Suppressor macrophage (primary cell): ENCODE measurements at places on chromosomes 3 and 15.

DNA sequence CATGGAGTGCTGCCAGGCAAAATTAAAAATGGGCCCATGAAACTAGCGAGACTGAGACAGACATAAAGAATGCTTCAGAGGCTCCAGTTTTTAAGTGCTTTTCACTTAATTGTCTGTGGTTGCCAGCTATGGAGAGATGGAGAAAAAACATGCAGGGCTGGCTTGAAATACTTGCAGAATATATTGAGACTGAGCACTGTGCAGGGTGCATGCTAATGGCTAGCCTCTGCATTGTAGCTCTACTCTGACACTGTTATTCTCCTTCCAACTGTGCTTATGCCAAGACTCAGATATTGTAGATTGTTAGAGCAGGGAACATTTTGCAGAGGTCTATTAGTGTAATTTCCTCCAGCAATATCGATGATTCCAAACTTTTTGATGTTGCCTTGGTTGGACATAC, 735.0 kb downstream of the PDCD6IP start:
- DNase-seq = no peak

- DNase-seq = no peak
These were observed 82.0 kb downstream of the MRPL46 start for GRCh38 chr15:88385078-88385700.

- DNase-seq = no peak
These were observed 145.3 kb upstream of the MBNL1 start for GRCh38 chr3:152123457-152123856.

GRCh38 chr15:65790694-65791334, 1.3 kb downstream of the DENND4A start:
- DNase-seq = peak; percentile 42

DNA sequence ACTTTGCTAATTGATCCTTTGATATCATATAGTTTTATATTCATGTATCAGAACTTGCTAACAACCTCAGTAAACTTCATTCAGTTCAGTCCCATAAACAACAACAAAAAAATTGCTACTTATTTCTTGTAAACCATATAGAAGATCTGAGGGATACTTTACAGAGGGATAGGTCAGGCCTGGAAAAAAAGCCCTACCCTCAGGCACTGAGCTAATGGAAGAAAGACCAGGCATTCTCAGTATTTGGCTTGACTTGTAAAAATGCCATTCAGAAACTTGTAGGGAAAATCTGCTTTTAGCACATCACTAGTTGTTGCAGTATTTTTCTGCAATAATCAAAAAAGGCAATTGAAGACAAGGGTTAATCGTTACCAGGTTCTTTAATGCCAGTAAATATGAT, 33.1 kb downstream of the ARMC8 start:
- no peak for DNase-seq

DNA sequence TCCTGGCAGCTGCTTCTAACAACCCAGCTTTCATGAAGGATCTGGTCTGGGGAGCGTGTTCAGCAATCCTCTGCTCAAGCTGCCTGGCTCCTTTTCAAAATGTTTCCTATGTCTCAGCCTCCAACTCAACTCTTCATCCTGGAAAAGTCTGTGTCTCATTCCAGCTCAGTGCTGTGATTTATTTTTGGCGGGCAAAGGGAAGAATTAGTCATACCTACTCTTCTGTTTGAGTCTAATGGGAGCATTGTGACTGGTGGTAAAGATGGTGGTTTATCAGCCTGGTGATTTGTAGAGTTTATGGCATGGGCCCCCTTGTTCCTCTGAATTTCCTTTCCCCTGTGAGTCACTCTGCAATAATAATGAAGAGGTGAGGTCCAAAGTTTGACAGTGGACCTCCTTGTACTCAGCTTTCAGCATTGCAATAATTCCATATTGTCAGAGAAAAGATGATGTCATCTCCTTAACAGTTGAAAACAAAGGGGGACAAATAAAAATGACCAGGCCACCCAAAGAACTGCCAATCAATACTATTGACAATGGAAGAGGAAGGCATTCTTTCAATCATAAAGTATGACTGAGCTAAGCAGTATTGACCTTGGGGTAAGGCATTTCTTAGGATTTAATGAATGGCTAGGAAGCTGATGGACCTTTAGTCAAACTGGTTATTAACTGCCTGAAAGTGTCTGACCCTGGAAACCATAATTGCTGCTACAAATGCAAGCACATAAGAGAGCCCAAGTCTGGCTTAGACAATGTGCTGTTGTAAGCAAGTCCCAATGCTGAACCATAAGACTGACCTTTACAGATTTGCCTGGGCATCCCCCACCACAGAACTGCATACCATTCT, 204.7 kb upstream of the MCTP2 start:
- DNase-seq = no peak

- peak; percentile 97 for DNase-seq
These were observed at the start of gene HSPBAP1 for GRCh38 chr3:122793568-122794416. TSS of gene HSPBAP1 (minus strand) at chr3:122793831. CDS start at chr3:122793680, 151 bp downstream.

DNA sequence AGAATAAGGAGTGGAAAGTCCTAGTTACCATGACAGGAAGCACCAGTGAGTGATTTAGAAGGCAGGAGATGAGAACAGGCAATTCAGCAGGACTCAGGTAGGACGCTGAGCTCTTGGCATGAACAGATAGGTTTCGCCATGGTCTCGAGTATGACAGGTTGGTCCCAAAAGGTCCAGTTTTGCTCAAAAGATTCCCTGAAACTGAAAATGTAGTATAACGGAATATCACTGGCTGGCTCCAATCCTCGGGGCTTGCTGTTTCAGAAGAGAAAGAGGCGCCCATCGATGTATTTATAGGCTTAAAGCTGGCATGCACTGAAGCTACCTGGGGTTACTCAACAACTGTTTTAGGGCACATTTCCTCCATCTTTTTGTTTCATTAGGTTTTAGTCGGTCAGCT, 59.2 kb downstream of the SRGAP3 start:
- DNase-seq = no peak

- DNase-seq = no peak
These were observed 108.4 kb downstream of the PTPRG start for GRCh38 chr3:61669668-61670299.

GRCh38 chr15:49908236-49908932, 210.6 kb downstream of the ATP8B4 start:
- DNase-seq = no peak

GRCh38 chr3:16378920-16379319, 113.9 kb downstream of the OXNAD1 start:
- DNase-seq = peak; percentile 39

DNA sequence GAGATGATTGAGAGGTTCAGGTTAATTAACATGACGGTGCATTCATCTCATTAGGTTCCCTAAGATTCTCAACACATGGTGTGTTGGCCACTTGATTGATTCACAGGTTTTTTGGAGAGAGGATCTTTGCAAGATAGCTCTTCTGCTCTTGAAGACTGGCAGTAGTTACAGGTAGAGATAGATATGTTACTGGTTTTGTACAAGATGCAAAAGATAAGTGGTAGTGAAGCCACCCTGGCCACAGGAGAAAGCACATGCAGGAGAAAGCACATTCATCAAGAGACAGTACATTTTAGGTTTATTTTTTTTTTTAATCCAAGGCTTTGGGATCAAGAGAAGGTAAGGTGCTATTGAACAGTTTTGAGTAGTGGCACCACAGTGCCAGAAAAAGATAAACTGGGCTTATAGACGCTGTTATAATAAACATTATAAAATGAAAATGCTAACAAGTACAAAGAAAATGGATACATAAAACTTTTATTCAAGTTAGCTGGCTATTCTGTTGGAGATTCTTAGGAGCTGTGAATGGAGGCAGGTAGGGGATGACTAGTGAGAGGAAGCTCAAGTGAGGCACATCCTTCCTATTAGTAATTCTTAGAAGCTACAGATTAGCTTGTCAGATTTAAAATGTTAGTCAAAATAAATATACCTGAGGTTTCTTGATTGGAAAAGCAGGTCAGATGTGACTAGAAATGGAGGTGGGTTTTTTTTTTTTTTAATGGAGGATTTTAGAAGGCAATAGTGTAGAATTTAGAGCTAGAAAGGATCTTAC, 10.8 kb downstream of the SELENOT start:
- DNase-seq = no peak

- no peak for DNase-seq
These were observed 870.9 kb downstream of the GBE1 start for GRCh38 chr3:80890571-80890970.

GRCh38 chr3:157412323-157412855, 24.3 kb upstream of the PTX3 start:
- DNase-seq = no peak

DNA sequence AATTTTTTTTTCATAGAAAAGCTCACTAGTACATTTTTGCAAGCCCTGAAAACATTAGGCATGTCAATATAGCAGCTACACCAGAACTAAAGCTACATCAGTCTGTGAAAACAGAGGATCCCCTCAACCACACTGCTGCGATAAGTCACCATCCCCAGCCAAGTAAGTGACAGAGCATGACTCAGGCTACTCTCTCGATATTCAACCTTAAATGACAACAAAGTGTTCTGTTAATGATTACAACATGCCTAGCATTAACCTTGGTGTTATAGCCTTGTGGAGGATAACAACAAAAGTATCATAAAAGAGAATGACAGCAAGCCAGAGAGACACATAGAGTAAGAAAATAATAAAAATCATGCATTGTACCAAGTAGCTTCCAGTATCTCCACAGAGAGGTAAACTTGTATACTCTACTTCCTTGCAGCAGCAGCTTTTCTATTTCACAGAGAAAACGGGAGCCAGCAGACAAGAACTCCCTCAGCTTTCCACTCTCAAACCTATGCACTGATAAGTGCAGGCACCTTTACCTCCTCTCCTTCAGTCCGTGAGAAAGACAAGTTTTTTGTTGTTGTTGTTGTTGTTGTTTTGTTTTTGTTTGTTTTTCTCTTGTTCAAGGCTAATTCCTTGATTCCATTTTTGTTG, 76.6 kb downstream of the GBE1 start:
- DNase-seq = no peak

DNA sequence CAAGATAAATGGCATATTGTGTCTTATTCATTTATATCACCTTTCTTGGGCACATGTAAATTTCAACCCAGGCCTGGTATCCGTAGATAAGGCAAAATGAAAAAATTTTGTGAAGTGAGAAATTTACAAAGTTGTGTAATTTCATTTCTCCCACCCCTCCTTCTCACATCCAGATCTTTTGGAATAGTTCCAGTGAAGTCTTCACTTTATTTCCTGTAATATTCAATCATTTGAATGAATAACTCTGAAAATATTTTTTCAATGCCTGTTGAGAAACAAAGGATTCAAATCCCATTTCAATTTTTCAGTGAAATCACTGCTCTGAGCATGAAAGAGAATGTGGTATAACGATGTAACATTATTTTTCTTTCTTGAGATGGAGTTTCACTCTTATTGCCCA, 53.4 kb downstream of the BTLA start:
- DNase-seq = no peak

- DNase-seq = no peak
These were observed 646.7 kb downstream of the ROBO2 start for GRCh38 chr3:77686560-77686959.

DNA sequence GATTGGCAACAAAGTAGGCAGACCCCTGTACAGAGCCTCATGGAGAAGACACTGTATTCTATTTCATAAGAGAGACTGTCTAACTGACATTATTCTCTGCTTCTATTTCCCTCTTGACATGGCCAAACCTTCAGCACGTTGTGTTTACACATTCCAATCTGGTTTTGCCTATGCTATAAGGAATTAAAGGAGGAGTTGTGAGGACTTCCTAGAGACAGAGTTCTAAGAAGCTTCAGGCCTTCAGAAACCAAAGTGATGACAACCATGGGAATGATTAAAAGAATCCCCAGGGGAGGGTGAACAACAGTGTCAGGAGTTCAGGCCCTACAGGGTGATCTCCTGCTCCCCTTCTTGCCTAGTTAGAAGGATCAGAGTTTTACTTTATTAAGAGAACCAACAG, 44.9 kb upstream of the CAPN7 start:
- DNase-seq = no peak

- DNase-seq = peak; percentile 46
These were observed 8.7 kb upstream of the ST3GAL6 start for GRCh38 chr3:98754483-98754882.

- no peak for DNase-seq
These were observed 15.4 kb downstream of the CCDC54 start for GRCh38 chr3:107392549-107393165.

DNA sequence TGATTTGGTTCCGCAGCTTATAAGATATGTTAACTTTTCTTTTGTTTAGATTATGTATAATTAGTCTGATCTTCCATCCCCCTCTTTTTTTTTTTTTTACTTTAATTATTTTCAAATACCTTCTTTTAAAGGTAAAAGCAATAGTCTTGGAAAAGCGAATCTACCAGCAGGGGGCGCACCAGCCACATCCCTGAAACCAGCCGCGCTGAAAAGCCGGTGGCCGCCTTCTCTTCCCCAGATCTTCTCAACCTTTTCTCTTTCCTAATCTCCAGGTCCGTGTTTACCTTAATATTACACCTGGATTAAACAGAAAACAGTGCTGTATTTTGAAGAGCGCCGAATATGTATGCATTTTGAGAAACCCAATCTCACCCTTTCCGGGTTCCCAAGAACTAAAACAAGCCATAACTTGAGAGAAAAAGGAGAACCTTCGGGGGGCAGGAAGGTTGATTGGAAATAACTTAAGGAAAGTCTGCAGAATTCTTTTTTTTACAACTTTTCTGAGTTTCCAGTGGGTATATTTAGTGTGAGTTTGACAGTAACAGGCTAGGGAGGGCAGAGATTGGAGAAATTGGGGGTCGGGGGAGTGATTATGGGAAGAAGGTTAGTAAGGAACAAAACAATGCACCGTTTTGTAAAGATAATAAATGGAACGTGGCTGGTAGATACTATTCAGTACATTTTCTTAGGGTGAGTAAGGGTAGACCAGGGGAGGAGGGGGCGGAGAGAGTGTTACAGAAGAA, 2.0 kb upstream of the SOX2 start:
- peak; percentile 80 for DNase-seq

GRCh38 chr3:107988460-107989175, 102.2 kb downstream of the CD47 start:
- DNase-seq = peak; percentile 72

DNA sequence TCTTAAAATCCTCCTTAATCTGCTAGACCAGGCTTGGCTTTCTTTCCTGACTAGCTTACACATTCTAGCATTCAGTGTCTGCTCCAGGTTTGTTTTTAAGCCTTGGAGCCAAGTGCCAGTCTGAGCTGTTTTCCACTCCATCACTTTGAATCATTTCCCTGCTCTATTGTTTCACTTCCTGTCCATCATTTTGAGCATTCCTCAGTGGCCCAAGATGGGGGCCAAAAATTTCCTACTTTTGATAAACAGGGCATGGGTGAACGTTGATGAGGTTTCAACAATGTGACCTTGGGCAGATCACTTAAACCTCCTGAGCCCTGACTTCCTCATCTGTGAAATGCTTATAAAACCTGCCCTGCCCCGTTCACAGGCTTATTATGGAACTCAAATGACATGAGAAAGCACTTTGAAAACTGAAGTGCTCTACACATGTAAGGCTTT, 4.4 kb downstream of the CYP19A1 start:
- DNase-seq = peak; percentile 44

GRCh38 chr3:27960133-27960532, 238.0 kb upstream of the EOMES start:
- DNase-seq = peak; percentile 20

GRCh38 chr3:32045091-32045915, 61.1 kb upstream of the GPD1L start:
- no peak for DNase-seq
